Muscle of back (tissue), 13 donors: ENCODE measurements at places on chromosomes 12 and 14.

- DNase-seq = no peak
Observed at GRCh38 chr14:101031186-101031585, 127.7 kb upstream of the RTL1 start.

GRCh38 chr12:98002887-98003493, 512.4 kb upstream of the TMPO start:
- DNase-seq = peak; percentile 52

DNA sequence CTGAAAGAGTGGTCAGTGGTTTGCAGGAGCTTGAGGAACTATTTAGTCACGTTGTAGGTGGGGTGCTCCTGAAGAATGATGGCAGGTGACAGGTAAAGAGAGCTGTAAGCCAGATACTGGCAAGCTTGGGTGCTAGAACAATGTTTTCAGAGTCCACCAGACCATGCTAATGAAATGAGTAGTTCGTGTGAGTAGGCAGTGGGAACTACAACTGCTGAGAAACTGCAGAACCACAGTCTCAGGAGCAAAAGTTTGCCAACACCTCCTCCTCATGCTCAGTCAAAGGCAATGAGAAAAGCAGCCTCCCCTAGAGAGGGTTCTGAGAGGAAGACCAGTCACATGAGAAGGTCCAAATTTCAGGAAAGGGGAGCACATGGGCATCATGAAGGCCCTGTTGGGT, 91.3 kb downstream of the PRKD1 start:
- DNase-seq = no peak

GRCh38 chr14:101878822-101879528, 85.4 kb upstream of the DYNC1H1 start:
- DNase-seq = no peak

- DNase-seq = no peak
Observed at GRCh38 chr14:94864387-94865195, 94.7 kb upstream of the GSC start.

GRCh38 chr12:25423355-25424050, 129.6 kb downstream of the LMNTD1 start:
- DNase-seq = peak; percentile 68

GRCh38 chr12:47397664-47398281, 308.1 kb downstream of the RPAP3 start:
- DNase-seq = no peak

DNA sequence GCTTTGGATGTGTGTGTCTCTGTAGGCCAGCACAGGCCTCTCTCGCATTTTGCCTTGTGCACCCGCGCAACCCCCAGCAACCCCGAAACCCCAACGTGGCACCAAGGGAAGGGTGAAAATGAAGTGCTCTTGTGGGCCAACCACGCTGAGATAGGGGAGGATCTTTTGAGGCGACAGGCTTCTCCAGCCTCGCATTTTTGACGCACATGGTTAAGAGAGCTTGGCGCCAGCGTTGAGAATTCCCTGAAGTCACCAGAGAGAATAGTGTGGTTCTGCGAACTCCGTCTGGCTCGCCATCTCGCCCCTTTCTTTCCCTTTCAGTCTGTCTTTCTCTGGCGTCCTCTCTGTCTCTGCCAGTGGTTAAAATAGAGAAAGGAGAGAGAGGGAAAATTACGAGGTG, 1.9 kb upstream of the TBX3 start:
- no peak for DNase-seq

DNA sequence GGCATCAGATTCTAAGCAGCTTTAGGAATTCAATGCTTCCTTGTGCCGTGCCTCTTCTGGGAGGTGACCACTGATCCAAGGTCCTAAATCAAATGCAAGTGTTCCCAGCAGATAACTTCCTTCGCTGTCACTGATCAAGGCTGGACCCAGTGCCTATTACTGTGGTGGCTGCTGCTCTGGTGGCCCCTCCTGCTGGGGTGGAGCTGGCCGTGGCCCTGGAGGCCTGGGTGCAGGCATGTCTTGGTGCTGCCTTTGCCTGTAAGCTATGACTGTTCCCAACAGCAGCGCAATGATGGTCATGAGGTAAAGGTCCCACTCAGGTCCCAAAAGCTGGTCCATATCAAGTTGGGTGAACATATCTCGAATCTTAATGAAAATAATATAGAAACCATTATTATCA, 56.8 kb downstream of the SEL1L start:
- DNase-seq = no peak

DNA sequence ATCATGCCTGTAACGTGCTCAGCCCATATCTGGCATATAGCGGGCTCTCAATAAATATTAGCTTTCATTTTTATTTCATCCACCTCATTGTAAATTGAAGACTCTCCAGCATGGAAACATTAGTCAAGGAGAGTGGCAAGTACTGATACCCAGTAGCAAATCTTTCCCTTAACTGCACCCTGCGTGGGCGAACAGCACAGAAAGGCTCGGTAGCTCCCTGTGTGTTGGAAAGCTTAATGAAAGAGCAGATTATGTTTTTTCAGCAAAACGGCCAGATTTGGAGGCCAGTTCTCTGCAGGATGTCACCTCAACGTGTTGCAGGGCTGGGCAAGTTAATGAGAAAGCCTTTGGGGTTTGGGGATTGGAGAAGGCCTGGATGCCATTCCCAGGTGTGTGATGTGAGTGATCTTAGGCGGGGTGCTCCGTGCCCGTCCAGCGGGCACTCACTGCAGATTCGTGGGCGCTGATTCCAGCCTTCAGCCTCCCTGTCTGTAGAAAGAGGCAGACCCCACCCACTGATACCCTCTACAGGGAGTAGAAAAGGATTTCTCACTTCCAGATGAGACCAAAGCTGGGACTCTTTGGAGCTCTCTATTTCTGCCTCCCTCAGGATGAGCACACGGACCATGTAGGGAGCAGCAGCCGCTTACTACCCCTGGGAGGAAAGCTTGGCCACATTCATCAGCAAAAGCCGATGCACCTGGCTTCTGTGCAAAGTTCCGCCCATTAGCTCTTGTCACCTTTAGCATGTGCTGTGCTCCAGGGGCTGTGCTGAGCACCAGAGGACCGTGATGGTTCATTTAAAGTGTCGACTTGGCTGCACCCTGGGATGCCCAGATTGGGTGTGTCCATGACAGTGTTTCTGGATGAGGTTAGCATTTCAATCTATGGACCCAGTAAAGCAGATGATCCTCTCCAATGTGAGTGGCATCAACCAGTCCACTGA, 29.1 kb downstream of the C14orf132 start:
- no peak for DNase-seq

DNA sequence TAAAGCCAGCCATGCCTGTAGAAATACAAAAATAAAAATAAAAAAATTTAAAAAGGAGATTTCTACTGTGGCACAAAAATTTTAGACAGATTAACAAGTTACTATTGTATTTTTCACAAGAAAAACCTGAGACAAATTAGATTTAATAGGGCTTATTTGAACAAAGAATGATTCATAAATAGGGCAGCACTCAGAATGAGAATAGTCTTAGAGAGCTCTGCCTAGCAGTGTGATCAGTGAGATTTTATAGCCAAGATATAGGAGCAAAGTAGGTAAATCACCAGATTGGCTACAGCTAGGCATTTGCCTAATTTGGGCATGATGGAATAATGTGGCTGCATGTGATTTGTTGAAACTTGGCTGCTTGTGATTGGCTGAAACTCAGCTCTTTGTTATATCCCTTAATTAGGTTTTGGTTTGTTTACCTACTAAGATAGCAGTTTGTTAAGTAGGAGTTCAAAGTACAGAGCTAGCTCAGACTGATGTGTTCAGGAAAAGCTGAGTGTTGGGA, 279.7 kb upstream of the TMTC1 start:
- no peak for DNase-seq

DNA sequence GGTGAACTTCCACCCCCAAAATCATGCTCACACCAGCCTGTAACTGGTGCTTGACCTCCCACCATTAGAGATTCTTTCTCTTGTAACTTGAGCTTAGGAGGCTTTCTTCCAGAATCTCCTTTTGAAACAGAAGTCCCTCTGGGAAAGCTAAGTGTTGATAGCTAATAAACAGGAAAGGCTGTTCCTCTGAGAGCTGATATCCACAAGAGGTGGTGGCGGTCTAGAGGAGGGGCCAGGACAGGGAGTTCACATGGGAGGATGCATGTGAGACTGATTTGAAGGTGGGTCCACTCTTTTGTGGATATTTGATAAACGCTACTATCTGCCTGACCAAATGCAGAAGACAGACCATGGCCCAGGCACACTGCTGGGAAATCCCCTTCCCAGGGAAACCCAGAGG, 10.2 kb upstream of the PRMT8 start:
- no peak for DNase-seq

GRCh38 chr14:61396279-61396678, 74.9 kb downstream of the PRKCH start:
- no peak for DNase-seq

- DNase-seq = no peak
Observed at GRCh38 chr14:104882991-104883660, 18.1 kb downstream of the CEP170B start.

DNA sequence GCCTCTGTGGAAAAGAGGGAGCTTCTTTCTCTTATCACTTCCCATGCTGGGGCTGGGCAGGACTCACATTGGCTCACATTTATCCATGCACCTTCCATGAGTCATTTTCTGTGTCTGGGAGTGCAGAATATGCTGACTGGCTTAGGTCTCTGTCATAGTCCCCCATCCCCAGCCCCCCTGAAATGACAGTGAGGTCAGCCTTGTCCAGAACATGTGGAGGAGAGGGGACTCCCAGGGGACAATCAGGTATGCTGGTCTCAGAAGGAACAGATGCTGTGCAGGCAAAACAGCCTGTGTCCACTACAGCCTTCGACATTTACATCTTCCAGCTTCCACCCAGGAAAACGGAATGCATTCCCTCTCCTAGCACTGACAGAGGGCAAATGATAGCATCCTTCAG, 35.0 kb downstream of the ADGRD1 start:
- DNase-seq = no peak

DNA sequence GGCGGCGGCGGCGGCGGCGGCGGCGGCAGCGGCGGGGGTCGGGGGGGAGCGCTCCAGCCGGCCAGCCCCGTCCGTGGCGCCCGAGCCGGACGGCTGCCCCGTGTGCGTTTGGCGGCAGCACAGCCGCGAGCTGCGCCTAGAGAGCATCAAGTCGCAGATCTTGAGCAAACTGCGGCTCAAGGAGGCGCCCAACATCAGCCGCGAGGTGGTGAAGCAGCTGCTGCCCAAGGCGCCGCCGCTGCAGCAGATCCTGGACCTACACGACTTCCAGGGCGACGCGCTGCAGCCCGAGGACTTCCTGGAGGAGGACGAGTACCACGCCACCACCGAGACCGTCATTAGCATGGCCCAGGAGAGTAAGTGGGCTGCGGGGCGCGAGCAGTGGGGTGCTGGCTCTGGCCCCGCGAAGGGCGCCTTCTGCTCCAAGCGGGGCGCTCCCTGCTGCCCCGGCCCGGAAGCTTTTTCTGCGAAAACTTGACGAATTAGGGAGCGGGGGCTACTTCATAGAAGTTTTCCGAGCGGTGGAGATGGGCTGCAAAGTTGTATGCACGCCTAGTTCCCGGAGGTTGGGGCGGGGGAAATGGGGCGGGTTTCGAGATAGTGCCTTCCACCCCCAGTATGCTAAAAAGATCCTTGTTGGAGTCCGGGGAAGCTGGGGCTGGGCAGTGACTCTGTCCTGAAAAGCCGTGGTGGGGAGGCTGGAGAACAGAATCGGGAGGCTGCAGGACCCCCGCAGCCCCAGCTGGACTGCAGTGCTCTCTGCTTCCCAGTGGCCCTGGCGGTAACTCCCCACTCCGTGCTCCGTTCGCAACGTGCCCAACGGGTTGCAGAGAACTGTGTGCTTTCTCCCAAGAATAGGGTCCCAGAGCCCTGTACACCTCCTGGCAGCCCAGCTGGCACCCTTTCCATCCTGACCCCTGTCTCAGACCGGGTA, 751 bp downstream of the GDF11 start:
- peak; percentile 82 for DNase-seq

DNA sequence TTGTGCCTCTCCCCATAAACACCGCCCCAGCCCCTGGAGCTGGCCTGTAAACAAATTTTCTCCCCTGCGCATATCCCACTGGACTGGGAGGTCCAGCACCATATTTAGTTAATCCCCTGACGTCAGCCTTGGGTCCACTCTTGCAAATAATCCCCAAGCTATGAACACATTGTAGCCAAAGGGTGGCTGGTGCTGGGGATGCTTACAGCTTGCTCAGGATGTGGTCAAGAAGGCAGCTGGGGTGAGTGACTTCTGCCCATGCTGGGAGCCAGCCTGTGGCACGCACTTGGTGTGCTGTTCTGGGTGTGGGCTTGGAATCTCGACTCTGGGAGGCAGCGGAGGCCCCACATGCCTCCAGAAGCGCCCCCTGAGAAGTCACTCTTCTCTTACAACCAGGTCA, 32.1 kb downstream of the CMKLR1 start:
- DNase-seq = no peak

DNA sequence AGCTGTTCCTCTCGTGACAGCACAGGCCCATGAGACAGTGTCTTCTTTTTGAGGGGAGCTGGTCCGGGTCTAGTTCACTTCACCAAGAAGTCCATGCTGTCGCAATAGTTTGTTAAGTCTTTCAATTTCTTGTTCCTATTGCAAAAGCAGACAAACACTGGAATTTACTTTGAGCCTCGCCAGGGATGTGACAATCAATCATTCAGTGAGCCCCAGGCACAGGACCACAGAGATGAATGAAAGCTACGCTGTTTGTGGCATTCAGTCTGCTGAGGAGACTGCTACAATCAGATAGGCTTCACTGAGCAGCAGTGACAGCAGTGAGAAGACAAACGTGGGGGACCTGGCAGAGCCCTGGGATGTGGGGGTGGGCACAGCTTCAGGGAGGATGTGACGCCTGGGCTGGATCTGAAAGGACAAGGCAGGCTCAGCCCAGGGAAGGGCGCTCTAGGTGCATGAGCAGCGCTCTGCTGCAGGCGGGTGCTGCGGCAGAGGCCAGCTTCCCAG, 35.5 kb downstream of the TCTN1 start:
- no peak for DNase-seq

DNA sequence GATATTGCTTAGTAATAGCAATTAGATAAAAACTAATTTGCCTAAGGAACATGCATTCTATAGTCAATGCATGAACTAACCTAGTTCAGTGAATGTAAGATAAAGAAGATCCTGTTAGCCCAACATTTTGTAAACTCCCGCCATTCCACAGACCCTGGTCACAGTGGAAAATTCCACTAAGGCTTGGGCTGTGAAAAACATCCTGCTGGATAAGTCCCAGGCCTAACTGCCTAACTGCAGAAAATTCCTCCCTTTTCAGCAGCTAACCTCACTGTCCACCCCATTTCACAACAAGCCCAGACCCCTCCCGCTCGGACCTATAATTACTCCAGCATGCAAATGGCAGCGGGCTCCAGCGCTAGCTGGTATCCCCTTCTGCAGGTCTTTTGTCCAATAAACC, 97.9 kb upstream of the GARIN6 start:
- DNase-seq = no peak
